B cell (primary cell): ENCODE measurements at places on chromosomes 7 and 10.
A peak's percentile ranks its signal among the peaks of the same experiment; 100 is the strongest.

DNA sequence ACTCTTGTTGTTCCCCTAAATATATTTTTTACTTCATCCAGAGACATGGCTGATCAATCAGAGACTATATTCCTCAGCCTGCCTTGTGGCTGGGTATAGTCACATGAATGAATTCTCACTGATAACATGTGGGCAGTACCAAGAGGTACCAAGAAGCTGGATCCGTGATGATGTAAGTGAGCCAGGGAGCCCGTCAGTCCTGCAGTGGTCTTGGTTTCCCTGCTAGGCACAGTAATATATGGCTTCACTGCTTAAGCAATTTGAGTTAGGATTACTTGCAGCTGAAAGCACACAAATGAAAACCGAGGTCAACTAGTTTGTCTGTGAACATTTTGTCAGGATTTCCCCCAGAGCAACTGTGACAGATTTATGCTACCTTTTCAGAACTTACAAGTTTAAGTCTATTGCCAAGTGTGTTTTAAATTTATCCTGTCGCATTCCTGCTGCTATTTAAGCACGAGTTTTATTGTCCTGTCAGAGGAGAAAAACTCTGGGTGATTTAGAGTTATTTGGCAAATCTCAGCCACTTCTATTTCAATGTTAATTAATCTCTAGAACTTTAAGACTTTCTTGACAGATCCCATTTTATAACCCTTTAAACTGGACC lies 381.8 kb downstream of the PHF14 start:
- DNase-seq: no peak

DNA sequence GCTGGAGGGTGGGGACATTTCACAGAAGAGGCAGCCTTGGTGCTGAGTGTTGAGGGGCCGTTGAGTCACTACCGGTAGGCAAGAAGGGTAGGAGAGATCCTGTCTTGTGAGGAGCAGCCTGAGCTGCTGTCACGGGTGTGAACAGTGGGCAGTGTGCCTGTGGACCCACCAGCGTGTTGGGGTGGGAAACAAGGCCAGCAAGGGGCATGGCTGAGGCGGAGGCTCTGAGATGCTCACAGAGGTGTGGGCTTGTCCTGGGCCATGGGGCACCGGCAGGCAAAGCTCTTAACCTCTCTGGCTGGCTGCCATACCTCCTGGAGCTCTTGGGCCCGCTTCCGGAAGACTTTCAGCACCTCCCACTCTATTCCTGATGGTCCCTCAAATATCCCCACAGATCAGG lies 33.6 kb upstream of the SMARCD3 start:
- no peak for DNase-seq

DNA sequence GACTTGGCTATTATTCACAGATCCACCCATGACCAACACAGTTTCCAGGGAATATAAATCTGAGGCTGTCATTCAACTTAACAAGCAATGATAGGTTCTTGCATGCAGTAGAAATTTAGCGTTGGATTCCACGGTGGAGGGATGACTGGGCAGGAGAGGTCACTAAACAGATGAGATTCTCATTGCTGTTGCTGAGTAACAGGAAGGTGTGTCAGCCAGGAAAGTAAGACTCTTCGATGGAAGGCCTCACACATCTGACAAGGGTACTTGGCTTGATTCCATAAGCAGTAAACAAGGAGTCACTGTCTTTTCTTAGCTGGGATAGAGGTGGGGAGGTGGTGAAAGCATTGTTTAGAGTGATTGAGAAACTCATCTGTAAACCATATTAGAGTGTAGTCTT lies 1152.0 kb downstream of the SORCS3 start:
- DNase-seq: no peak

DNA sequence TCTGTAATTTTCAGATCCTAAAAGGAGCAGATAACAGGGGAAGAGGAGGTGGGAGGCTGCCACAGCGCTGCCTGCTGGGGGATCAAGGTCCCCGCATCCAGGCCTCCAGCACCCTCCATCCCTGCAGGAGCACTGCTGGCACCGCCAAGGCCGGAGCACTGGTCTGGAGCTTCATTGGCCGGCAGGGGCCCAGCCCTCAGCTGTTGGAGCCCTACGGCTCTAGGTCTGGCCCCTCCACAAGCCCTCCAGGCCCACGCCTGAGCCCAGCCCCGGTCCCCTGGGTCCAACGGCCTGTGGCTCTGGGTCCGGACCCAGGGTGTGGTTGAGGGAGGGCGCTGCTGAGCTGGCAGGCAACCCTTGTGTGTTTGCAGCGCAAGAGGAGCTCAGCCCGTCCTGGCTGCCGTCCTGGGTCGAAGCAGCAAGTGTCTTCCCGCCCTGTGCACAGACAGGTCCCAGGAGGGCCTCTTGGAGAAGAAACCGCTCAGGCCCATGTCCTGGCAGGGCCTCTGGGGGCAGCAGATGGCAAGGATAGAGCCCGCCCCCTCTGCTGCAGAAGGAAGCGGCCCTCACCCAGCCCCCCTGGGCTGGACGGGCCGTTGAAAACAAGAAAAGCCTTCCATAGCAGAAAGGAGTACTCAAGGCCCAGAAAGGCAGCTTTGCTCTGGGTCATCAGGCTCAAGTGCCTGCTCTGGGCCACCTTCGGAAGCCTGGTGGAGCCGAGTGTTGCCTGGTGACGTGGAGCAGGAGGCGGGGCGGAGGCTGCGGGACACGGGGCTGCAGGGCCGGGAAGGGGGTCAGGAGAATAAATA lies 54.3 kb upstream of the TNRC18 start:
- peak; percentile 68 for DNase-seq

DNA sequence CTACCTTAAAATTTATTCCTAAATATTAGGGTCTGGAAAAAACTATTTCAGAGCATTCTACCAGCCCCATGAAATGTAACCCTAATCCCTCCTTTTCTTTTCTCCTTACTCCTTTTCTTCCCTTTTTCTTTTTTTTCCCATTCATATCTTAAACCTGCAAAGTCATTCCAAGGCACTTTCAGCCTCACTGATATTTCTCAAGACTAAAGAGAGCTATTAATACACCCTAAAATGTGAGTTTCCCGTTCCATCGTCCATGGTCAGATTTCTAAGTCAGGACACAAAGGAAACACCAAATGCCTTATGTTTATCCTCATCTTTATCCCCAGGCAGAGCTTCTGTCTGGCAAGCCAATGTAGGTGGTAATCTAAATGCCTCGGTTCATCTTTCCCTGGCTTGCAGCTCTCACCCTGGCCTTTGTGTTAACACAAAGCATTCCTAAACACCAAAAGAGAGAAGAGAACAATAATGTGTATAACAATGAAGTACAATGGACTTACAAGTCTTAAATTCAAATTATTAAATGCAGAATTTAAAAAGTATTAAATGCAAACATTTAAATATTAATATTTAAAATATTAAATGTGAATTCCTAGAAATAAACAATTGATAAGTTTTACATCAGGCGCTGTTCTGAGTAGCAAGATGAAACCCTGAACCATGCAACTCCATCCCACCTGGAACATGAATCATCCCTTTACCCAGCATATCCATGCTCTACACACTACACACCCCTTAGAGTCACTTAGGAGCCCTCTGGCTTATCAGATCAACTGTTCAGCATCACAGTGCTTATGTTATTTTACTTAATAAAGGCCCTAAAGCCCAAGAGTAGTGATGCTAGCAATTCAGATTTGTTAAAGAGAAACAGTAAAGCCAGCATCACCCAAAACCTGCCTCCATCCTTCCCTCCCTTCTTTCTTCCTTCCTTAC lies 26.8 kb downstream of the MICU1 start:
- DNase-seq: no peak

DNA sequence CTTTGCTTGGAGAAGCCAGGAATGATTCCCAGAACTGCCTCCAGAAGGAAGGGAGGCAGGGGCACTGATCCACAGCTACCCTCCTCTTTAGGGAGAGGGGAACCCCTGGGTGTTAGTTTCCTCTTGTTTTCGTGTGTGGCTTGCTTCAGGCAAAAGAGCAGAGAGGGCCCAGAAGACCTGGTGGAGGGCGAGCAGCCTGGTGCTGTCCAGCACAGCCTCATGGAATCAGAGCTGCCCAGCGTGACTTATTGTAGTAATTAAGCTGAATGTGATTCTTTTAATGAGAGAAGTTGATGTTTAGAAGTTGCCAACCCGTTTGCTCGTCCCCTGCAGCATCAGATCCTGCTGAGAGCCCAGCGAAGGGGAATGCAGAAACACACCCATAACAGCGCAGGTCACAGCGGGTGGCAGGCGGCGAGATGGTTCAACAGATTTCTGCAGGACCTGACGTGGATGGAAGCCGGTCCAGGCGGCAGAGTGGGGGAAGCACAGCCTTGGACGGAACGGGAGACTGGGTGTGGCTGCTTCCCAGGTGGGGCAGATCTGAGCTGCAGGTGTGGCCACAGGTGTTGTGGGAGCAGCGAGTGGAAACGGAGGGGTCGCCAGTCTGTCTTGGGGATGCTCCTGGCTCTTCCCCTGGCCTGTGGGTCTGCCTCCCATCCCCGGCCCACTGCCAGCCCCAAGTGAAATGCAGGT lies 53.7 kb upstream of the SHH start:
- no peak for DNase-seq

DNA sequence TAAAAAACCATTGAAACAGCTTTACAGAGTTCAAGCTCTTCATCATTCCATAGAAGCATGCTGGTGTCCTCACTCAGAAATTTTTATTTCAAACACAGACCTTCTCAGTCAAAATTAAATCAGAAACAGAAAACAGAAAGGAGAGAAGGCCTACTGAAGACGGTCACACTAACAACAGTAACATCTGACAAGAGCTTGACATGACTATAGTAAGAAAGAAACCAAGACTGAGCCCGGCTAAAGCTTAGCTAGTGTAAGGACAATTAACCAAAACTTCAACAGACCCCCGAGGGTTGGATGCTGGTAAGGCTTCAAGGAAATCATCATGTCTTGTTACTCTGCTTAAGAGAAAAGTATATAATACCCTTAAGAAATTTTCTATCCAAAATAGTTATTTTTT lies 38.6 kb downstream of the MTPN start:
- no peak for DNase-seq

DNA sequence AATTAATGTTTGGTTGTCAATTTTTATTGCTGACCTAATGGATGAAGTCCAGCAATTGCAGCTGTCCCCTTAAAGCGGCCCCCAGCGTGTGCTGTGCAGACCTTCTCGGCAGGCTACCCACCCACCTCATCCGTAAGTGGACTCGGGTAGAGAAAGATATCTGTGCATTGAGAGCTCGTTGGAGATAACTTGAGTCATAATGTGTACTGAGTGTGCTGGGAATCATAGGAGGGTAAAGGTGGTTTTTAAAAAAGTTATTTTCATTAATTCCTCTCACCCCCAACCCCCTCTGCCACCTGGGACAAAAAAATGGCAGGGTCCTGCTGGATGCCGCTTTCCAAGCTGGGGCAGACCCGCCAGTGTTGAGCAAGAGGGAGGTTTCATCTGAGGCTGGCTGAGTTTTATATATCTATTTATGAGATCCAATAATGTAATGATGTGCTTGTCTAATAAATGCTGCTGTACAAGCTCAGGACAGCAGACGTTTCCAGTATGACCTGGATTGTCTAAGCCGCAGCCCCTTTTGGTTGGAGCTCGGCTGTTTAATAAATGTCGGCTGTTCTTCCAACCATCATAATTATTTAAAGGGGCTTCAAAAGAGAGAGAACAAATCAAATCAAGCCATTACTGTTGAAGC lies 119.1 kb downstream of the NKX6-2 start:
- DNase-seq: no peak

GRCh38 chr10:630581-631073 lies 58.8 kb downstream of the DIP2C start:
- DNase-seq: no peak

- no peak for DNase-seq
Observed at GRCh38 chr7:11538751-11539299, 293.2 kb downstream of the THSD7A start.

- no peak for DNase-seq
Observed at GRCh38 chr7:79063019-79063698, 390.3 kb downstream of the MAGI2 start.

GRCh38 chr10:90274721-90275468 lies 573.5 kb downstream of the KIF20B start:
- DNase-seq: no peak

DNA sequence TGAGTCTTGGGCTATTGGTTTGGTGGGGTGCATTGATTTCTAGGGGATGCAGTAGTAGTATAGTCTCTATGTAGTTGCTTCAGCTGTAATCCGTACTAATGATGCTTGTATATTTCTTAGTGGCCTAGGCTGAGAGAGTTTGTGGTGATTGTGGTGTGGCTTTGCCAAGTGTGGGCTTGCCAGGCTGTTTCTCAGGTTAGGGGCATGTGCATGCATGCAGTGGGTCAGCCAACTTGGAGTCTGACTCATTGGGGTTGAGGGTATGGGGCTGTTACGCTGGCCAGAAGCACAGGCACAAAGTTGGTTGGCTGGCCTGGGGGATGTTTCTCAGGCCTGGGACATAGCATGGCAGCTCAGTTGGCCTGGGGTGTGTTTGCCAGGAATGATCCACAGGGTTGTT lies 25.7 kb upstream of the PLA2G12B start:
- DNase-seq: no peak
